ENCODE measurements at places on chromosomes 1 and 21.

DNA sequence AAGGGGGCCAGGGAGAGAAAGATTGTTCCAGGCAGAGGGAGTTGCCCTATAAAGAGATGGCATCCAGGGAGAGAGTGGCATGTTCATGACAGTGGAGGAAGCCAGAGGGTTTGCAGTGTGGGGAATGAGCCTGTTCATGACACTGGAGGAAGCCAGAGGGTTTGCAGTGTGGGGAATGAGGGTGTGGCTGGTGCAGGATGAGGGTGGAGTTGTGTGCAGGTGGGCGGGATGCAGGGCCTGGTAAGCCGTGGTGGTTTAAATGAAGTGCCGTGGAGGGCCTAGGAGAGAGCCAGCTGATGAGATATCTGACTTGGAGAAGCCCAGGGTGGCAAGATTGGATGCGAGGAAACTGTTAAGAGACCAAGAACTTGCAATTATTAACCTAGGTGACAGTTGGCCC lies 131.8 kb downstream of the CAMTA1 start:
- no peak for DNase-seq

GRCh38 chr1:201709564-201710295 lies 119.2 kb upstream of the IPO9 start:
- DNase-seq: peak; percentile 35

DNA sequence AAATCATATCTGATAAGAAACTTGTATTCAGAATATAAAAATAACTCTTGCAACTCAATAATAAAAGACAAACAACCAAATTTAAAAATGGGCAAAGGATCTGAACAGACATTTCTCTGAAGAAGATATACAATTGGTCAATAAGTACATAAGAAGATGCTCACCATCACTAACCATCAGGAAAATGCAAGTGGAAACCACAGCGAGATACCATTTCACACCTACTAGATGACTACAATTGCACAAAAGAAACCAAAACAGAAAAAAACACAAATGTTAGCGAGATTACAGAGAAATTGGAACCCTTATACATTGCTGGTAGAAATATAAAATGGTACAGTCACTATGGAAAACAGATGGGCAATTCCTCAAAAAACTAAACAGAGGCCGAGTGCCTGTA lies 11.5 kb upstream of the ZNF683 start:
- DNase-seq: no peak

DNA sequence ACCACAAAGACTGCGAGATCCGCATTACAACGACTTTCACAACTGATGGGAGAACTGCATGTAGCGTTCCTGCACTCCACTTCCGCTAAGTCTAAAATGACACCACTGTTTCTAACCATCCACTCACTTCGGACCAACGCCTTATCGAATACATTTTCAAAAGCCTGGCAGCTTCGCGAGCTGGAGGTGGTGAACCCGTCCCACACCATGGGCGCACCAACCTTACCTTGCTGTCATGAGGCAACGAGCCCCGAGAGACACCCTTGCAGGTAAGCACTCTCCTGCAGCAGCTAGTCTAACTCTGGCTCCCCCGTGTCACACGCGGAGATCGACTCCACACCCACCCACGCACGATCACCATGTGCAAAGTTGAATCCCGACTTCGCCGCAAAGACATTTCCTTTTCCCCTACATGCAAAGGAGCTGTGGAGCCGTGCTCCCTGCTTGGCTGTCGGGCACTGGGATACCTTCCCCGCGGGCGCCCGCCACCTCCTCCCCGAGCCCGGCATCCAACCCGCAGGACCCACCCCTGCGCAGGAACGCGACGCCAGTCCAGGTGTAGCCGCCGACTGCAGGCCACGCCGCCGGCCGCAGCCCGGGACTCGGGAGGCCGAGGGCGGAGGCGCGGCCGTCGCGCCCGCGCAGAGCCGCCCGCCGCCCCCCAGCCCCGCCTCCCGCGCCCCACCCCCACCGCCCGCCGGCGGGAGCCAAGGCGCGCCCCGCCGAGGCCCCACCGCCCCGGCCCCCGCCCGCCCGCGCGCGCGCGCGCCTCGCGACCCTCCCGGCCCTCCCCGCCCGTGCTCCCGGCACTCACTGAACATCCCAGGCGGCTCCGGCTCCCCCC lies 629 bp downstream of the TAF5L start:
- peak; percentile 61 for DNase-seq

- DNase-seq: peak; percentile 10
These were observed 9.5 kb downstream of the NOL9 start for GRCh38 chr1:6544831-6545230.

- no peak for DNase-seq
These were observed 545.6 kb downstream of the AJAP1 start for GRCh38 chr1:5200006-5200405.

GRCh38 chr1:59110271-59110670 lies 186.6 kb upstream of the FGGY start:
- no peak for DNase-seq

Data from mammary epithelial cell (primary cell).